H7 (cell line): ENCODE measurements at places on chromosomes 16 and 17.
A peak's percentile ranks its signal among the peaks of the same experiment; 100 is the strongest.

GRCh38 chr17:13475574-13476223, 126.0 kb downstream of the HS3ST3A1 start:
- DNase-seq: no peak

GRCh38 chr16:70380248-70380918, 33.7 kb downstream of the DDX19A start:
- peak; percentile 63 for DNase-seq

DNA sequence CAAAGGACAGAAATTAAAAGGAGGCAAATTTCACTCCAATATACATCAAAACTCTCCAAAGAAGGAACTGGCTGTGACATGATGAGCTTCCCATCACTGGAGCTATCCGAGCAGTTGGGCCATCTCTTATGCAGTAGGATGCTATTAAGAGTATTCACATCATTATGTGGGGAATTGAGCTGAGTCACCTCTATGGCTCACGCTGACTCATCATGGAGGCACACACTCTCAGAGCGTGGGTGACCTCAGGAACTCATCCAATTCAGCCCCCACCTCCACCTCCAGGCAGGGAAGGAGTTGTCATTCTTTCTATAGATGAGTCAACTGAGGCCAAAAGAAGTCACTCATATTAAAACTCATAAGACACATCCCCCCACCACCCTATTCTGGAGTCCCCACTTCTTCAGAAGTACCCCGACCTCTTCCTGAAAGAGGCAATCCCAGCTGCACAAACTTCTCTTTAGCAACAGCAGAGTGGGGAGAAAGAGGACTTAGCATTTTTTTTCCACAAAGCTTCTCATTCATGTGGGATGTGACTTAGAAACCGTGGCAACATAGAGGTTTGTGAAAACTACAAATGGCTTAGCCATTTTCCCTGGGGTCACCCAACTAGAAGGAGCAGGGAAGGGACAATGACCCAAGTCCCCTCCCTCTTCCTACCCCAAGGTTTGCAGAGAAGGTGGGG, 32.5 kb downstream of the ABCC12 start:
- DNase-seq: no peak

- no peak for DNase-seq
These were observed 281.4 kb downstream of the SLC39A11 start for GRCh38 chr17:72810991-72811508.

- DNase-seq: no peak
These were observed 7.5 kb upstream of the GJD3 start for GRCh38 chr17:40372031-40372430.

DNA sequence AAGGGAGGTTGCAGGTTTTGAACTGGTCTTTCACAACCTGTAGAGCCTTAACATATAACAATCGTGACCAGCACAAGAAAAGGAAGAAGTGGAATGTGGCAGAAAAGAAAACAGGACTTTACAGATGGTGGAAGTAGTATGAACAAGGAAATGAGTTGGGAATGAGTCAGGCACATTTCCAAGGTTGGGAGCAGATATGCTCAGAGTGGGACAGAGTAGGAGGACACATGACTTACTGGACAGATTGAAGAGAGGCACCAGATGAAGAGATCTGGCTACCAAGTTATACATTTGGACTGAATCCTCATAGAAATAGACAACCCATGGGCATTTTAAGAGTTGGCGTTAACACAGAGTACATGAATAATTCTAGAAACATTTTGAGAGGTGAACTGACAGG, 95.3 kb downstream of the ZNF18 start:
- no peak for DNase-seq

GRCh38 chr16:72362973-72363372, 191.0 kb upstream of the PMFBP1 start:
- DNase-seq: no peak
